ENCODE measurements at places on chromosomes 2 and 18.

DNA sequence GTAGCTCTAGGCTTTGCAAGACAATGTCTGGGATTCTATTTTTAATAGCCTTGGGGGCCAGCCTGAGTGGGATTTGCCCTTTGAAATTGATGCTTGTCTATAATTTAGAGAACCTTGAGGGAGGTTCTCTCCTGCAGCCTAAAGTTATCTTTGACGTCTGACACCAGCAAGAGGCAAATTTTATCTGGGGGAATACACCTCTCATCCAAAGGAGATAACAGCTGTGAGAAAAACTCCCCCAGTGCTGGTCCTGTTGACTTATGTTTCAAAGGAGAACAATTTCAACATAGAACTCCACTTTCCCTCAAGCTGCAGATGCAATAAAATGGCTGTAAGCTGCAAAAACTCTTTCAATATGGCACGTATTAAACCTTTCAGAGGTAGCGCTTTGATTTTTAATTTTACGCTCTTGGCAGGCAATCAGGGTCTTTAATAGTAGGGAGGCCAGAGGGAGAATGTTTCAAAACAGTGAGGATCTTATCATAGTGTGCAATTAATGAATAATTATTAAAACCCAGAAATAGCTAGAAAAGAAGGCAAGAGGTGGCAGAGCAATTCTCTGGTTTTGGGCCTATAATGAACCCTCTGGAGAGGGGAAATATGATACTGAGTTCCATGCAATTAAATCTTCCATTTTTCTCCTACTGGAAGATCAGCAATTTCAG lies 62.4 kb downstream of the LYPD1 start:
- DNase-seq, result no peak

- DNase-seq, result no peak
These were observed 25.2 kb upstream of the LCLAT1 start for GRCh38 chr2:30421604-30422443.

- DNase-seq, result no peak
These were observed 371.3 kb upstream of the TNP1 start for GRCh38 chr2:217231212-217231611.

DNA sequence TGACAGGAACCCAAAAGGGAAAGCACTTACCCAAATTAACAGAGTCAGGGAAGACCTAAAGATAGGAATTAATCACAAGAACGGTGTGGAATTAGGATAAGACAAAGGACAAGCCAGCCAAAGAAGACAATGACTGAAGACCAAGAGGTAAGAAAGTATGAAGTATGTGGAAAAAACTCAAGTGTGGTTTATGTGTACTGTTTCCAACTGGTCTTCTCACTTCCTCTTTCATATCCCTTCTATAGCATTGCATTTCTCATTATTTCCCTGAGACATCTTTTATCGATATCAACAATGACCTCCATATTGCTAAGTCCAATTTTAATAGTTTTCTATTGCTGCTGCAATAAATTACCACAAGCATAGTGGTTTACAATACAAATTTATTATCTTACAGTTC lies 313.5 kb upstream of the SLC39A10 start:
- no peak for DNase-seq

DNA sequence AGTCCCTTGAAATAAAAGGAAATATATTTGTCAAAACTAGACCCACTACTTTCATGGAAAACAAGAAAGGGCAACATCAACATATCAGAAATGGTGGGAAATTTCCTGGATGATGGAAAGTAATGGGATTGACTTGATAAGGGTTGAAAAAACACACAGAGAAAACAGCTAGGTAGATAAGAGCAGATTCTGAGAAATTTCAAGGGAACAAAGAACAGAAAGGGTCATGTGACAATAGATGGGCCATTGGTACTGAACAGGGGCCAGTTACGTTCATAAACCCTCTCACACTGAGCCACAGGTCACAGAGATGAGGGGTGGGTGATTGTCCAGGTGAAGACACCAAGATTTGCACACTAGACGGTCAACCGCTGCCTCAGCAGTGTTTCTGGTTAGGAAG lies 98.7 kb downstream of the QPCT start:
- no peak for DNase-seq

- no peak for DNase-seq
These were observed 46.3 kb downstream of the PSMG2 start for GRCh38 chr18:12749121-12749520.

- DNase-seq, result no peak
These were observed 1.9 kb upstream of the TMEFF2 start for GRCh38 chr2:192196421-192197194.

- DNase-seq, result no peak
These were observed 38.4 kb downstream of the EIF4E2 start for GRCh38 chr2:232588680-232589585.

DNA sequence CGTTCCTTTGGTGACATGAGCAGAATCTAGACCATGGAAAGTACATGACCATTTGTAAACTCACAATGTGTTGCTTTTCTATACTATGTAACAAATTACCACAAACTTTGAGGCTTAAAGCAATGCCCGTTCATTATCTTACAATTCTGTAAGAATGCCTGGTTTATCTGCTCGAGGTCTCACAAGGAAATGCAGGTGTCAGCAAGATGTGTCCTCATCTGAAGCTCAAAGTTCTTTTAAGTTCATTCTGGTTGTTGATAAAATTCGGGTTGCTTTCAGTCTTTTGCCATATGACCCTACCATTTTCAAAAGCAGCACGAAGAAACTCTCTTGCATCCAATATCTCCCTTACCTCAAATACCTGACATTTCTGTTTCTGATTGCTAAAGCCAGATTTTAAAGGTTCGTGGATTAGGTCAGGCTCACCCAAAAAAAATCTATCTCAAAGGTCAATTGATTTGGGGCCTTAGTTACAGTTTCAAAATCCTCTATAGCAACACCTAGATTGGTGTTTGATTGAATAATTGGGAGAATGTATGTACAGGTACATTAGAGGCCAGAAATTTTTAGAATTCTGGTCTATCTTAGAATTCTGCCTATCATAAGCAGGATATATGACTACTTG lies 125.9 kb downstream of the TMEM131 start:
- no peak for DNase-seq

GRCh38 chr2:19425419-19425818 lies 67.0 kb upstream of the OSR1 start:
- no peak for DNase-seq

- no peak for DNase-seq
These were observed 117.4 kb upstream of the DLX2 start for GRCh38 chr2:172220121-172220520.

- no peak for DNase-seq
These were observed 364.5 kb downstream of the PARD3B start for GRCh38 chr2:204909791-204910190.

- no peak for DNase-seq
These were observed 64.4 kb upstream of the PGAP1 start for GRCh38 chr2:196990788-196991461.

DNA sequence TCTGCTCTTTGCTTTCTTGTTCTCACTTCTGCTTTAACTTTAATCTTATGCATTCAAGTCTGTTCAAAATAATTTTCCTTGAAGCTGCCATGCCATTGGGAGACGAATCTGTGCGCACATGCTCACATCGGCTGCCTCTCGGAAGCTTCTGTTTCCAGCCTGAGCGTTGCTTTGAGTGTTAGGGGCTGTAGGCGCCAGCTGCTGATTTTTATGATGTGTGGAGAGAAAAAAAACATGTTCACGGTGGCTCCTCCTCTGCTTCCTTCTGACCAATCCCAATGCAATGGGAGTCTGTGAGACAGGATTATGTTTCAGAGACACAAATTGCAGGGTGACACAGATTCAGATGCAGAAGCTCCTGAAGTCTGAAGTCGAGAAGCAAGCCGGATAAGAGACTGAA lies at the start of gene MC4R:
MC4R (minus strand) TSS at position 180 of the 400 bp plus-strand sequence. CDS start 426 bp downstream, outside the sequence.
- no peak for DNase-seq

GRCh38 chr2:216350214-216350791 lies 22.0 kb downstream of the MARCHF4 start:
- no peak for DNase-seq

- DNase-seq, result no peak
These were observed 49.8 kb upstream of the ZBTB7C start for GRCh38 chr18:48459016-48459415.

DNA sequence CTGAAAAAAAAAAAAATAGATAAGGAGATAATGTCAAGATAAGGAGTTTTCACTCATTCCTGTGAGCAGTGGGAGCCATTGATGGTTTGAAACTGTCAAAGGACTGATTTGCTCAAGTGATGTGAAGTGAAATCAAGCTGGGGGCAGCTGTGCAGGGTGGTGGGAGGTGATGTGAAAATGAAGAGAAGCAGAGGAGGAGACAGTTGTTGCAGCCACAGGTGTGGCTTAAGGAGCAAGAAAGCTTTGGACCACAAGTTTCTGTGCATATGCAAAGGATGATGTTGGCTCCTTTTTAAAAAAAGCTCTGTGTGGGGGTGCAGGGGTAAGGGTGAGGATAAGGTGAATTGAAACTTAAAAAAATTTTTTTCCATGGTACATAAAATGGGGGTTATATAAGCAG lies 8.3 kb downstream of the EFR3B start:
- no peak for DNase-seq

DNA sequence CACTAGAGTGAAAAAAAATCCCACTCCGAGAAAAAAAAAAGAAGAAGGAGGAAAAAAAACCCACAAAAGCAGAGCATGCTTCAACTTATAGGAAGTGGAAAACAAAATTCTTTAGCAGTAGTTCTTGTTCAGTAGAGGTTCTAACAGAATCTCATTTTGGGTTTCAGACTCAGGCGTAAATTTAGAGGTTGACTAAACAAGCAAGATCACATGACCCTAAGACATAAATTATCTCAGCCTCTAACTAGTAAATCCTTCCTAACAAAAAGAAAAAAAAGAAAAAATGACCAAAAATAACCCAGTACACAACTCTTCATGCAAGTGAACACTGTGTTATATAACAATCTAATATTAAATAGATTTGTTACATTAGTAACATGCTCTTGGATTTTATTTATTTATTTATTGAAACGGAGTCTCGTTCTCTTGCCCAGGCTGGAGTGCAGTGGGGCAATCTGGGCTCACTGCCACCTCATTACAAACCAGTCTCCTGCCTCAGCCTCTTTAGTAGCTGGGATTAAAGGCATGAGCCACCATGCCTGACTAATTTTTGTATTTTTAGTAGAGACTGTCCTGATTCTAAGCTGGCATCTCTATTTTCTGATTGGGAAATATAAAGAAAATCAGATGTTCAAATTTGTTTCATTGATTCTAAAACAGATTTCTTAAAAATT lies 35.4 kb downstream of the PPP4R3B start:
- no peak for DNase-seq

DNA sequence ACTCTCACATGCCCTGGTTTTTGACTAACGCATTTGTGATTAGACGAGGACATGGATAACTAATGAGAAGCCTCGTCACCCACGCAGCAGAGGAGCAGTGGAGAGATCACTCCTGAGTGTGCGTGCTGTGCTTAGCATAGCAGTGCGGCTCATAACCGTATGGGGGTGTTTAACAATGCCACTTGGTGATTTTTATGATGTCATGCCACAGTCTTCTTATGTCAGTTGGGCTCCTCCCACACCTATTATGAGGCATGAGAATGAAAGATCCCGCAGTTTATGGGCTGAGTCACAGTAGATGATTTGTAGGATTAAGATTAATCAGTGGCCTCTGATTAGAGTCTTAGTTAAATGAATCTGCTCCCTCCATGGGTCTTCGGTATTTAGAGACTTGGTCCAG lies 2.5 kb upstream of the SMIM21 start:
- no peak for DNase-seq

GRCh38 chr2:235563056-235563910 lies 69.4 kb downstream of the AGAP1 start:
- DNase-seq, result no peak

DNA sequence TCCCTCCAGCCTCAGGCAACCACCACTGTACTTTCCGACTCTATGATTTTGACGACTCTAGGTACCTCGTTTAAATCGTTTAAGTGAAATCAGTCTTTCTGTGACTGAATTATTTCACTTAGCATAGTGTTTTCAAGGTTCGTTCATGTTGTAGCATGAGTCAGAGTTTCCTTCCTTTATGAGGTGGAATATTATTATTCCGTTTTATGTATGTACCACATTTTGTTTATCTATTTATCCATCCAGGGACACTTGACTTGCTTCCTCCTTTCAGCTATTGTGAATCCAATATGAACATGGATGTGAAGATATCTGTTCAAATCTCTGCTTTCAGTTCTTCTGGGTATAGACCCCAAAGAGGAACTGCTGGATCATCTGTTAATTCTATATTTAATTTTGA lies 19.1 kb downstream of the IL1R2 start:
- no peak for DNase-seq

- no peak for DNase-seq
These were observed 62.2 kb upstream of the STPG4 start for GRCh38 chr2:47217277-47217676.

GRCh38 chr2:236753606-236754270 lies 184.1 kb downstream of the ACKR3 start:
- DNase-seq, result no peak

DNA sequence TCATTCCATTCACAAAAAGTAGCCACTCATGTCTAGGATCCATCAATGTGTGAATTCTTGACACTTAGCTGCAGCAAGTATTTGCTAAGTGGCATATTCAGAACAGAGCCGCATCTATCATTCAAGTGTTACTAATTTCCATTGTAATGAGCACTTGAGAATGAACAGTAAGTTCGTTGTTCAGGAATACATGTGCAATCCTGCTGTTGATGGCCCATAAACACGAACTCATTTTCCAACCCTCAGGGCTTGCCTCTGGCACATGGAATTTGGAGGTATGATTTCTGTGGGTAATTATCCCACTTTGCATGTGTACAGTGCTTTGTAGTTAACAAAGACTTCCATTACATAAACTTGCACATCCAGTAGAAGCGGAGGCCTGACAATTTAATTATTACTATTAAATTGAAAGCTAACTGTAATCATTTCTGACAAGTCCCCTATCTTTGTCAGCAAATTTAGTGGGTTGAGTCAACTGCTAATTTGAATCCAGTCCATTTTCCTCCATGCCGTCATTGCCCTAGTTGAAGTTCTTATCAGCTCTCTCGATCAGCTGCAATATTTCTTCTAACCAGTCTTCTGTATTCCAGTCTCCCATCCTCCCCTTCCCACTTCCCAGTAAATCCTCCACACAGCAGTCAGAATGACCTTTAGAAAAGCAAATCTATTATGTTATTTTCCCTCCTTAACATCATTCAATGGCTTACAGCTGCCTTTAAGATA lies 116.0 kb upstream of the AQP4 start:
- DNase-seq, result no peak

- no peak for DNase-seq
These were observed 5.9 kb upstream of the TMSB10 start for GRCh38 chr2:84899304-84900204.

GRCh38 chr2:144524118-144525009 lies 4.4 kb upstream of the ZEB2 start:
- DNase-seq, result peak; percentile 82

DNA sequence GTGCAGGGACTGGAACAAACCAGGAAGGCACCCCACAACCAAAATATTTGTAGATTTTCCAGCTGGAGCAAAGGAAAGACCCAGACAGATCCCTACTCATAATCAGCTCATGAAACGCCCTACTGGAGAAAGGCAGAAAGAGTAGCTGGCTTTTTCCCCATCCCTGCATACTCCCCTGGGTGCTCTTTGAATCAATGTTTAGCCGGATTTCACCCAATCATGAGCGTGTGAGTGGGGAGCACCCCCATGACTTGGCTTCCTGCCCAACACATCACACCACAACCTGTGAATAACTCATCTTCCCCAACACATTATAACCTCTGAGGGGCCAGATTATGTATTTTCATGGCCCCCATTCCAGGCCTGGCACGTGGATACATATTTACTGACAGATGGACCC lies 35.1 kb upstream of the SLC14A1 start:
- DNase-seq, result no peak
